ENCODE measurements at places on chromosomes 12 and 14.

GRCh38 chr14:105525861-105526775 lies at the start of gene TMEM121:
TMEM121 (plus strand) TSS chr14:105526583; CDS start chr14:105528835, 2,252 bp downstream.
- peaks cover 8% of the 10 kb centered on the region for H3K4me1 ChIP-seq
- peaks cover 23% of the 10 kb centered on the region for H3K27me3 ChIP-seq
- no peak within 1 kb of the TSS for H3K27ac ChIP-seq
- DNase-seq, result peak; percentile 32

DNA sequence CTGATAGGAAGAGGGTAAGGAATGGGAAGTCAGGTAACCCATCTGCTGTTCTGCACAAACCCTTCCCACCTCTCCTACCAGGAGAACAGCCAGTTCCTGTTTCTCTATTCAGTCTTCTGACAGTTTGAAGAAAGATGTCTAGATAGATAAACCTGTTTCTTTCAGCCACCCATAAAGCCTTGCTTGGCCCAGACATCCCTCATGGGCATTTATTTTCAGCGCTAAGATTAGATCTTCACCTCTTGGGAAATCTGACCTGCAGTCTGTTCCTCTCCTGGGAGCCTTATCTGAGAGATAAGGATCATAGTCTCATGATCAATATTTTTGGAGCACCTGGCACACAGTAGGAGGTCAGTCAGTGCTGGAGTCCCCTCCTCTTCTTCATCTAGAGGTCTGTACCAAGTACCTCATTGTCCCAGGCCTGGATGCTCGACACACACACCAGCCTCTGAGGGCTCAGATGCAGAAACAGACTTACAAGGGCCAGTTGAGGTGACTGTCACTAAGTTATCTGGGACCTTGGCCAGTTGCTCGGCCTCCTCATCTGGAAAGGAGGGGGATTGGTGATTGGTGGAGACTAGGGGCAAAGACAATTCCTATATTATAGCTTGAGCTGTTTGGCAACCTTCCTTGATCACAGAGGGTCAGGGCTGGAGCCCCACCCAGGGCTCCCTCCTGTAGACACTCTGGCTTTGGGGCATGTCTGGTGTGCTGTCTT lies 18.2 kb downstream of the ACVRL1 start:
- H3K27me3 ChIP-seq, result peaks cover 9% of the 10 kb centered on the region
- H3K27ac ChIP-seq, result peak overlapping the region; percentile 39
- no peak overlapping the region for H3K4me3 ChIP-seq
- DNase-seq, result no peak

GRCh38 chr12:50201987-50202521 lies 34.9 kb upstream of the CERS5 start:
- no peaks in the 10 kb centered on the region for H3K4me1 ChIP-seq
- no peak overlapping the region for H3K4me3 ChIP-seq
- H3K27me3 ChIP-seq, result no peaks in the 10 kb centered on the region

- H3K36me3 ChIP-seq, result peaks cover 10% of the 10 kb centered on the region
- H3K4me3 ChIP-seq, result no peak overlapping the region
- H3K27ac ChIP-seq, result no peak overlapping the region
- no peak for DNase-seq
Measured at GRCh38 chr12:6978188-6978587, 7.5 kb downstream of the EMG1 start.

GRCh38 chr12:3777206-3777809 lies 24.4 kb upstream of the CRACR2A start:
- peak; percentile 5 for DNase-seq
- no peaks in the 10 kb centered on the region for H3K36me3 ChIP-seq
- H3K27me3 ChIP-seq, result no peaks in the 10 kb centered on the region
- H3K4me3 ChIP-seq, result no peak overlapping the region
- no peak overlapping the region for H3K27ac ChIP-seq

- H3K27me3 ChIP-seq, result no peaks in the 10 kb centered on the region
- no peaks in the 10 kb centered on the region for H3K36me3 ChIP-seq
- H3K4me3 ChIP-seq, result no peak overlapping the region
- DNase-seq, result no peak
- H3K27ac ChIP-seq, result peak overlapping the region; percentile 67
Measured at GRCh38 chr12:118035190-118036041, 18.9 kb downstream of the RFC5 start.

DNA sequence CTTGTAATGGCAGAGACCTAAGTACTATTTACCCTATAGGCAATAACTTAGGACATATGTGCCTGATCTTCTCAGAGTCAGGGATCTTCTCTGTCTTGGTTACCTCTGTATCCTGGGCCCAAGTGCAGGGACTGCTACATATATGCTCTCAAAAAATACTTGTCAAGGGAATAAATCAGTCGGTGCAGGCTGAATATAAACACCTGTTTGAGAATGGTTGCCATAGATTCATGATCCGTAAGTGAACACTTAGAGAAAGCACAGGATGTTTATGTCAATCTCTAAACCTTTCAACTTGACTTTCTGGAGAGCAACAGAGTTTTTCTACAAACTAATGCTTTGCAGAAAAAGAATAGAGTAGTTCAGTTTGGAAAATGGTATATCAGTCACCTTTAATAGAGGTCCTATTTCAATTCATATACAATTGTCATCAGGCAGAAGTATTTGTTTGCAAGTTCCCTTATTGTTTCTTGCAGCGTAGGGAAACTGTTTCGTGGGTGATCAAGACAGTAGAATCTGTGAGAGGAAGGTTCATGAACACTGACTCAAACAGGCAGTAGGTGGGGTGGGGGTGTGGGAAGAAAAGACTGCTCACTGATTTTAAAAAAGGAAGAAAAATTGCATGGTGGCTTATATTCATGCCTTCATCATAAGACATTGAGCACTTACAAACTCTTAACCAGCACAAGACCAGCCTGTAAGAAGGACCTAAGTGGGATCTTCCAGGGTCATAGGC lies 6.0 kb upstream of the UBE2N start:
- peaks cover 13% of the 10 kb centered on the region for H3K4me1 ChIP-seq
- H3K27me3 ChIP-seq, result no peaks in the 10 kb centered on the region
- DNase-seq, result no peak
- no peak overlapping the region for H3K27ac ChIP-seq
- no peaks in the 10 kb centered on the region for H3K36me3 ChIP-seq
- H3K4me3 ChIP-seq, result no peak overlapping the region

GRCh38 chr14:56664811-56665421 lies 85.3 kb downstream of the TMEM260 start:
- H3K27ac ChIP-seq, result no peak overlapping the region
- H3K4me3 ChIP-seq, result no peak overlapping the region
- H3K4me1 ChIP-seq, result no peaks in the 10 kb centered on the region
- no peak for DNase-seq
- H3K36me3 ChIP-seq, result no peaks in the 10 kb centered on the region

- no peak overlapping the region for H3K4me3 ChIP-seq
- DNase-seq, result no peak
- H3K27me3 ChIP-seq, result peaks cover 10% of the 10 kb centered on the region
Measured at GRCh38 chr12:106238146-106238545, 9.7 kb downstream of the CKAP4 start.

DNA sequence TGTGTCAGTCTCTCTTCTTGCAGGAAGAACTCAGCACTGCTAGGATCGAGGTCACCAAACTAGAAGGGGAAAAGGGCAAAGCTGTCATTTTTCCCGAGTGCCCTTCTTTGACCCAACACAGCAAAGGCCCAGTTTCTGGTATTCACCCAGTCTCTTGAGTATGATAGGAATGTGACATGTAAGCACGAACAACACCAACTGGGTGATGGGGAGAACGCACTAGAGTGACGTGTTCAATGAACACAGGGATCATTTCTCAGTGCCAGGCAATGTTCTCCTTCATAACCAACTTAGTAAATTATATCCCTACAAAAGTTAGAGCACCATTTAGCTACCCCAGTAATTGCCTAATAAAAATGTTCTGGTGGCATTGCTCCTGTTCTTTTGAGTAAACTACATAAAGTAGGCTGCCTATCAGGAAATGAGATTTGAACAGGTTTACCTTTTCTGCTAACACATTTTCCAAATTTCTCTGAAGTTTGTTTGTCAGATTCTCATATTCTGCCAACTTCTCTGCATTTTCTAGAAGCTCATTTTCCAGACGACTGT lies 64.5 kb downstream of the NIN start:
- no peak for DNase-seq
- H3K4me1 ChIP-seq, result peaks cover 5% of the 10 kb centered on the region

DNA sequence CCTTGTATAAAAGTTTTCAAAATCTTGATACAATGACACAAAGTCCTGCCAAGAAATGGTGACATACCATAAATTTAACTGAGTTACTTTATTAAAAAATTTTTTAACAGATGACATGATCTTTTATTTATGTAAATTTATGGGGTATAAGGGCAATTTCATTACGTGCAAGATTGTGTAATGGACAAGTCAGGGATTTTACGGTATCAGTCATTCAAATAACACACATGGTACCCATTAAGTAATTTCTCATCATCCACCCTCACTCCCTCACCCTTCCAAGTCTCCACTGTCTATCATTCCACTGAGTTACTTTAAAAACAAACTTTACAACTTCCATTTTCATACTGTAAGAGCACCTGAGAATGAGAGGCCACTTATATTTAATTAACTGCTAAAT lies 37.4 kb downstream of the SPTLC2 start:
- DNase-seq, result no peak
- H3K36me3 ChIP-seq, result peaks cover 3% of the 10 kb centered on the region
- H3K4me3 ChIP-seq, result no peak overlapping the region
- H3K27me3 ChIP-seq, result no peaks in the 10 kb centered on the region
- peaks cover 34% of the 10 kb centered on the region for H3K4me1 ChIP-seq

- H3K36me3 ChIP-seq, result no peaks in the 10 kb centered on the region
- no peak overlapping the region for H3K4me3 ChIP-seq
- no peak for DNase-seq
- no peaks in the 10 kb centered on the region for H3K27me3 ChIP-seq
Measured at GRCh38 chr12:120822832-120823503, 81.2 kb downstream of the SPPL3 start.

GRCh38 chr12:100348657-100349454 lies 8.0 kb upstream of the SLC17A8 start:
- no peaks in the 10 kb centered on the region for H3K4me1 ChIP-seq
- H3K27ac ChIP-seq, result no peak overlapping the region
- H3K27me3 ChIP-seq, result peaks cover 8% of the 10 kb centered on the region
- no peaks in the 10 kb centered on the region for H3K36me3 ChIP-seq
- no peak overlapping the region for H3K4me3 ChIP-seq

- DNase-seq, result no peak
- no peaks in the 10 kb centered on the region for H3K4me1 ChIP-seq
- no peak overlapping the region for H3K4me3 ChIP-seq
- no peaks in the 10 kb centered on the region for H3K36me3 ChIP-seq
- H3K27ac ChIP-seq, result no peak overlapping the region
Measured at GRCh38 chr12:126036348-126036747, 971.1 kb downstream of the AACS start.

- H3K36me3 ChIP-seq, result peaks cover 50% of the 10 kb centered on the region
- no peaks in the 10 kb centered on the region for H3K4me1 ChIP-seq
- no peak overlapping the region for H3K27ac ChIP-seq
- no peak for DNase-seq
Measured at GRCh38 chr12:130804216-130804615, 34.8 kb downstream of the STX2 start.

- DNase-seq, result no peak
- no peaks in the 10 kb centered on the region for H3K4me1 ChIP-seq
- no peaks in the 10 kb centered on the region for H3K27me3 ChIP-seq
- H3K36me3 ChIP-seq, result no peaks in the 10 kb centered on the region
- H3K4me3 ChIP-seq, result no peak overlapping the region
- H3K27ac ChIP-seq, result no peak overlapping the region
Measured at GRCh38 chr14:38544776-38545175, 288.9 kb upstream of the CLEC14A start.

- no peaks in the 10 kb centered on the region for H3K36me3 ChIP-seq
- no peak overlapping the region for H3K27ac ChIP-seq
- peaks cover 16% of the 10 kb centered on the region for H3K4me1 ChIP-seq
Measured at GRCh38 chr12:49550693-49551252, 11.9 kb downstream of the KCNH3 start.

- H3K27ac ChIP-seq, result no peak overlapping the region
- no peaks in the 10 kb centered on the region for H3K27me3 ChIP-seq
- H3K4me3 ChIP-seq, result no peak overlapping the region
- no peak for DNase-seq
- no peaks in the 10 kb centered on the region for H3K36me3 ChIP-seq
Measured at GRCh38 chr14:84144166-84144565, 1385.8 kb upstream of the FLRT2 start.

DNA sequence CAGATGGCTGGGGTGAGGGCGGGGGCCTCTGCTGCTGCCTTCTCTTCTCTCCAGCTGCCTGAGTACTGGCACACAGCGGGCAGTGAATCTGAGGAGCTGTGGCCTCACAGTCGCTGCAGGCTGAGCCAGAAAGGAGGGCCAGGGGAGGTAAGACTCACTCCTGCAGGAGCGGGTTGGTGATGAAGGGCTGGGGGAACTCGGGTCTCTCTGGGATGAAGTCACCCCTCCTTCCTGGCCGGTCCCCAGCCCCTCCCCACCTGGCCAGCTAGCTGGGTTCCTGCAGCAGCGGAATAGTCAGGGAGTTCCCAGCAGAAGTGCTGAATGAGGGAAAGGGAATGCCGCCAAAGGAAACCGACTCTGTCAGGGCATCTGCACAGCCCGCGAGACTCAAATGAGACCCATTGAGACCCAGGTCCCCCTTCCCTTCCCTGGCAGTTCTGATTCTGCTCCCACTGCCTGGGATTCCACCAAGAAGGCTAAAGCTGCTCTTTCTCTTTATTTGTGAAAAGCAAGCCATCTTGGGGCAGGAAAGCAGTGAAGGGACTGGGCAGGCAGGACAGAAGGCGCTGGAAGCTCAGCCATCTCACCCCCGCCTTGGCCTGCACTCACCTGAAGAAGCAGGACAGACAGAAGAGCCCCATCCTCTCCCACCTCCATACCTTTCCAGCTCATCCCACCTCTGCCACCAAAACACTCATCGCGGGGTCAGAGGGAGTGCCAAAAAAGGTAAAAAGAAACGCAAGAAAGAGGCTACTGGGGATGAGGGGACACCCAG lies 5.3 kb downstream of the NGB start:
- H3K4me1 ChIP-seq, result peaks cover 6% of the 10 kb centered on the region
- no peak overlapping the region for H3K4me3 ChIP-seq
- DNase-seq, result no peak
- H3K36me3 ChIP-seq, result peaks cover 10% of the 10 kb centered on the region

DNA sequence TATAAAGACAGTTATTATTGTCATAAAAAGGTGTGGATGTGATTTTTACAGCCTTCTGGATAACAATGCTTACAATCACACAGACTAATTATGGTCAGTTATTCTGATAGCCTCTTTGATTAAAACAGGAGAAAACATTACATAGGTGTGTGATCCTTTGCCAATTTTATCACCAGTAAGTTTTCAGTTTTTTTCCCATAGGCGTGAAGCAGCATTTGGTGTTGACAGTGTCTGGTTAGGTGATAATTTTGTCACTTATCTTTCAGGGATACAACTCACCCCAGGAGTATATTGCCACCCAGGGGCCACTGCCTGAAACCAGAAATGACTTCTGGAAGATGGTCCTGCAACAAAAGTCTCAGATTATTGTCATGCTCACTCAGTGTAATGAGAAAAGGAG lies 208.8 kb downstream of the EPS8 start:
- no peak for DNase-seq
- no peaks in the 10 kb centered on the region for H3K4me1 ChIP-seq
- H3K4me3 ChIP-seq, result no peak overlapping the region
- H3K27ac ChIP-seq, result no peak overlapping the region

DNA sequence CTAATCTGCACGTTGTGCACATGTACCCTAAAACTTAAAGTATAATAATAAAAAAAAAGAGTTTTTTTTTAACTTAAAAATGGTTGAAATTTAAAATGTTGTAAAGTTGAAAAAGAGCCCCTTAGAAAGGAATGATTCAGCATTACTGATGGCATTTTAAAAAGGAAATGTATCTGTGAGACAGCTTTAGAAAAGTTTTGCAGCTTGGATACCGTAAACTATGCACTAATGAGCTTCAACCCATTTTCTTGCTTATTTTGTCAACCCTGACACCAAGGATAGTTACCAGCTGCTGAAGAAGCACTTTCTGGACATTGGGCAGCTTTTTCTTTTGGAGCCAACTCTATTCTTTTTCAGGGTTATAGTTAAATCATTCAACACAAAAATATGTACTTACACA lies 4.3 kb downstream of the BICD1 start:
- DNase-seq, result no peak
- no peaks in the 10 kb centered on the region for H3K27me3 ChIP-seq
- H3K27ac ChIP-seq, result no peak overlapping the region
